Activated T-helper 17 cell treated with anti-CD3 and anti-CD28 coated beads, Interleukin-2, amount 50 U/mL, for 72 hours (primary cell): ENCODE measurements at places on chromosomes 11 and 22. TPM values are rescaled to one million over a fixed set of nuclear protein-coding genes. Genes with fewer than 3 reads are reported as not detected.

DNA sequence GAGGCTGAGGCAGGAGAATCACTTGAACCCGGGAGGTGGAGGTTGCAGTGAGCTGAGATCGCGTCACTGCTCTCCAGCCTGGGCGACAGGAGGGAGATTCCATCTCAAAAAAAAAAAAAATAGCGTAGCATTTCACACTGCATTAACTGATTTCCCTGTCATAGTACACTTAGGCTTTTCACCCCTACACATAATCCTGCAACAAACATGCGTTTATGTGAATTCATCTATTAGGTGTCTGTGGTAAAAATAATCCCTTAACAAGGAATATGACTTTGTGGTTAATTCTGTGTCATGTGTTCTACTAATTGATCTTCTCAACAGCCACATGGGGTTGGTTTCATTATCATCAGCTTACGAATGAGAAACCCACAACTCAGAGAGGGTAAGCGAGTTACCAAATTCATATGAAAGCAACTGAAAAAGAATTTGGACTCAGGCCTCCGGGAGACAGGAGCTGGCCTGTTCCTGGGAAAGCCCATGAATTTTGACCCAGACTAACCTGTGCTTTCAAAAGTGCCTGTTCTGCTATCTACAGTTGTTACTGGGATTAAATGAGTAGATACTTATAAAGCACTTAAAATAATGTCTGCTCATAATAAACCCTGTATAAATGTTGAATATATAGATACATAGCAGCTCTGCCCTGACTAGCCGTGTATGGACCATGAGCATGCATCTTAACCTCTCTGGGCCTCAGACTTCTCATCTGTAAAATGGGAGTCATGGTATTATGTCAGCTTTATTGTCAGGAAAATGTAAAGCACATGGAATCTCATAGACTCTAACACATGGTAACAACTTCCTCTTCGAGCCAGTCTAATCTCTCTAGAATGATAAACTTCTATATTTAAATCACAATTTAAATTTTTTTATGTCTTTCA, 36.6 kb downstream of the KCNJ1 start:
- ATAC-seq, result peak; percentile 79

- peak; percentile 18 for ATAC-seq
These were observed 89.2 kb downstream of the GRAMD1B start for GRCh38 chr11:123519055-123519796.

DNA sequence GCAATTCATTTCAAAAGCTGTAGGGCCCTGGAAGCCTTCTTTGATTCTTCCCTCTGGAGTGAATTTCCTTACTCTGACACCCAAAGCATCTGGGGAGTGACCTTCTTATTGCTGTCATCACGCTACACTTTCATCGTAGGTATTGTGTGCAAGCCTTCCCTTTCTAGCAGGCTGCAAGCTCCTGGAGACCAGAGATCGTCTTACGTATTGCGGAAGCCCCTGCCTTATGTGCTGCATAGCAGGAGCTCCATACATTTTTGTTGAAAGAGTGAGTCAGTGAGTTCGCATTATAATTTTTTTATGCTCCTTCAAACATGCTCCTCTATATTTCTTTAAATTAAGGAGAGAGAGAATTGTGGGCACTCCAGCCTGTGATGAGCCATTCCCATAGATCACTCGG, 21.2 kb upstream of the TMEM218 start:
- ATAC-seq, result no peak

Gene MRPL49
- 87.7 TPM for total RNA-seq

- ATAC-seq, result no peak
These were observed 15.3 kb downstream of the RCOR2 start for GRCh38 chr11:63901660-63902059.

Gene CATSPER1
- not detected for total RNA-seq

Gene C11orf65
- total RNA-seq, result 0.78 TPM

DNA sequence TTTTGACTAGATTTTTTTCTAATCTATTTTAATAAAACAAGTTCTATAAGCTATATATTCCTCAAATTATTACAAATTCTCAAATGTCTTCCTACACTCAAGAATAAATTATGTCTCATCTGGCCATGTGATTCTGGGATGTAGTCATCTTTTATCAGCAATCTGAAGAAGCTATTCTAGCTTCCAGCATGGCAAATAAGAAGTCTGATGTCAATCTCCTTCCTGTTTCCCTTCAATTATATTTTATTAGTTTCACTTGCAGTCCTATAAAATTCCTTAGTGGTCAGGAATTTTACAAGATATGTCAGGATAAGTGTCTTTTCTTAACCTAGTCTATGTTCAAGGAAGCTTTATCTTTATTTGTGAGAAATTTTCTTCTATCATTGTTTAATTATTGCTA, 10.4 kb upstream of the ANO3 start:
- ATAC-seq, result no peak

- no peak for ATAC-seq
These were observed 141.4 kb upstream of the E2F8 start for GRCh38 chr11:19382131-19382611.

GRCh38 chr11:9385327-9385899, 961 bp downstream of the IPO7 start:
- peak; percentile 11 for ATAC-seq

GRCh38 chr11:128458321-128458720, 129.0 kb downstream of the ETS1 start:
- ATAC-seq, result no peak

Gene SYT13
- total RNA-seq, result not detected

Gene CRYBB3
- not detected for total RNA-seq

DNA sequence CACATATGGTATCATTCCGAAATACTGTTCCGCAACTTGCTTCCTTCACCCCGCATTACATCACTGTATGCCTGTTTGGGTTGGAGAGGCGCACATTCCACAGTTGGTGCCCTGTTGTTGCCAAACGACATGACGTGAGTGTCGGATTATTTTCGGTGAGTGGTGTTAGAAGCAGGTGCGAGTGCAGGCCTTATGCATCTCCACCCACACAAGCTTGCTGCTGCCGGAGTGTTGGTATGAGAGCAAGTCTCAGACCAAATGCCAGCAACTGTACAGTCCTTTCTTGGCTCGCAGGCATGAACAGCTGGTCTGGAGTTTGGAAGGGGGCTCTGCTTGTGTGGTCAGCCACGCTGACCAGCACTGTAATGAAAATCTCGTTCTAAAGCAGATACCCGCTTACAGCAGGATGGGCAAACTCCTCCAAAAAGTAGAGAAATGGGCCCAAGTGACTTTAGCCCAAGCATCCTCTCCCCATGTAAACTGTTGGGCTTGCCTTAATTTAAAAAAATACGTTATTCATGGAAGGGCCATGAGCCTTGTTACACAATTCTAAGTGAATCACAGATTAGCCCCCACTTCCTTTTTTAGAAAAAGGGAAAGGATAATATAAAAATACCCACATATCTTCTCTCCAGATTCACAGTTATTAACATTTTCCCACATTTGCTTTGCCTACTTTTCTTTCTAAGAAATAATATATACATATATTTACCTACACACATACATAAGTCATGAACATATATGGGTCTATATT, 48.7 kb upstream of the OR9Q1 start:
- no peak for ATAC-seq
